Heart right ventricle (tissue), 16 donors: ENCODE measurements at places on chromosomes 1 and 21. TPM values are rescaled to one million over a fixed set of nuclear protein-coding genes. Genes with fewer than 3 reads are reported as not detected.

The ZCCHC17 gene
- total RNA-seq: 16.6 TPM

The SLC22A15 gene
- total RNA-seq: 5.7 TPM

The SYPL2 gene
- 26.7 TPM for total RNA-seq

The GBP7 gene
- 0.17 TPM for total RNA-seq

- no peaks in the 10 kb centered on the region for H3K36me3 ChIP-seq
- no peaks in the 10 kb centered on the region for H3K4me1 ChIP-seq
- DNase-seq: no peak
- no peaks in the 10 kb centered on the region for H3K27me3 ChIP-seq
- no peak overlapping the region for H3K27ac ChIP-seq
- no peak overlapping the region for H3K4me3 ChIP-seq
Measured at GRCh38 chr1:81517987-81518386, 282.7 kb upstream of the ADGRL2 start.

GRCh38 chr1:183812128-183812527 lies 7.2 kb downstream of the RGL1 start:
- no peak overlapping the region for H3K27ac ChIP-seq
- H3K4me1 ChIP-seq: no peaks in the 10 kb centered on the region
- no peak for DNase-seq
- H3K36me3 ChIP-seq: peaks cover 11% of the 10 kb centered on the region
- no peak overlapping the region for H3K4me3 ChIP-seq

DNA sequence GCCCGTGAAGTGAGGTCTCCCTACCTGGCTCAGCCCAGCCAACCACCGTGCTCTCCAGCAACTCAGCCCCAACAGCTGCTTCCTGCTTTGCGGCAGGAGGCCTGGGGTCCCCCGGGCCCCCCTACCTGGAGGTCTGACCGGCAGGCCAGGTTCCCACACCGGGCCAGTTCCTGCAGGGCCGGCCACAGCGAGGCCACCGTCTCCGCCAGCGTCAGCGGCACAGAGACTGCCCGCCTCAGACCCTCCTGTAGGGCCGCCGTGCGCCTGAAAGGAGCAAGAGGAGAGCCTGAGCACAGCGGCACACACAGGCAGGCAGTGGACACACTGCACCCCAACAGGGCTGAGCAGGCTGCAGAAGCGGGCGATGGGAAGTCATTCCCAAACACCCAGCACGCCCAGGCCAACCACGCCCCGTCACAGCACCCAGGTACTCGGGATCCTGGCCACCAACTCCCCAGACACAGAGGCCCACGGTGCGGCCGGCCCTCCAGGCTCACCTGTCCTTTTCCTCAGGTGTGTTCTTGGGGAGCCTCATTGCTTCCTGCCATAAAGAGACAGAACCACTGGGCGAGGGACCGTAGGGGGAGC lies 16.9 kb downstream of the FTCD start:
- no peaks in the 10 kb centered on the region for H3K36me3 ChIP-seq
- peaks cover 2% of the 10 kb centered on the region for H3K4me1 ChIP-seq
- no peaks in the 10 kb centered on the region for H3K27me3 ChIP-seq
- DNase-seq: no peak
- H3K27ac ChIP-seq: no peak overlapping the region
- no peak overlapping the region for H3K4me3 ChIP-seq

- H3K36me3 ChIP-seq: no peaks in the 10 kb centered on the region
- H3K27me3 ChIP-seq: no peaks in the 10 kb centered on the region
- H3K4me3 ChIP-seq: no peak overlapping the region
- no peaks in the 10 kb centered on the region for H3K4me1 ChIP-seq
- DNase-seq: no peak
Measured at GRCh38 chr1:246072456-246072955, 434.6 kb downstream of the SMYD3 start.

GRCh38 chr1:41789661-41790330 lies 128.9 kb downstream of the HIVEP3 start:
- no peaks in the 10 kb centered on the region for H3K27me3 ChIP-seq
- no peaks in the 10 kb centered on the region for H3K4me1 ChIP-seq
- no peaks in the 10 kb centered on the region for H3K36me3 ChIP-seq
- no peak overlapping the region for H3K27ac ChIP-seq
- no peak for DNase-seq

DNA sequence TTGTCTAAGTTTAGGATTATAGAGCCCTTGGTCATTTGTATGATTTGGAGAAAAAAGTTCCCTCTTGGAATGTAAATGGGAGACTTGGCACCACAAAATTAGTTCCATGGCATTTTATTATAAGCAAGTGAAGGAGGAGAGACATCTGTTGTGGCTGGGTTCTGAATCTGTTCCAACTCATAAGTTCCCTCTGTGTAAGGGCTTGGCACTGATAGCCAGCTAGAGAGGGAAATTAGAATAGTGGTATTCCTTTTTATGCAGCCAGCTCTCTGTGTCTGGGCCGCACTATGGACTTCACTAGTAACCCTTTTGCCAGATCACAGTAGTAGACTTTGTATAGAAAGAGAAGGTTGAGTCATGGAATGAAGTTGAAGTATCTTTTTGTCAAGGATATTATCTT lies 31.1 kb downstream of the GNAI3 start:
- peaks cover 99% of the 10 kb centered on the region for H3K36me3 ChIP-seq
- H3K27me3 ChIP-seq: no peaks in the 10 kb centered on the region
- H3K27ac ChIP-seq: no peak overlapping the region
- H3K4me1 ChIP-seq: no peaks in the 10 kb centered on the region
